ENCODE measurements at places on chromosomes 6 and 20. TPM values are rescaled to one million over a fixed set of nuclear protein-coding genes. Genes with fewer than 3 reads are reported as not detected.

FAM217A gene
- total RNA-seq: not detected

ADGB gene
- total RNA-seq: not detected

CRISP3 gene
- not detected for total RNA-seq

ZNF165 gene
- 1.2 TPM for total RNA-seq

SLC32A1 gene
- not detected for total RNA-seq

VGLL2 gene
- total RNA-seq: not detected

RBPJL gene
- total RNA-seq: not detected

CYP39A1 gene
- 4.3 TPM for total RNA-seq

IL17A gene
- not detected for total RNA-seq

OR2H2 gene
- not detected for total RNA-seq

MYB gene
- 0.36 TPM for total RNA-seq

BRPF3 gene
- total RNA-seq: 18.8 TPM

SLC35D3 gene
- not detected for total RNA-seq

HLA-DQB2 gene
- not detected for total RNA-seq

RNASET2 gene
- total RNA-seq: 41.3 TPM

PAK5 gene
- total RNA-seq: not detected

MAS1 gene
- not detected for total RNA-seq

CGA gene
- not detected for total RNA-seq

HLA-DQB1 gene
- total RNA-seq: 6.5 TPM

FHL5 gene
- total RNA-seq: not detected

SLC17A2 gene
- not detected for total RNA-seq

TREML2 gene
- total RNA-seq: not detected

PDE10A gene
- total RNA-seq: 3.3 TPM
